Stimulated activated CD8-positive, alpha-beta memory T cell treated with anti-CD3 and anti-CD28 coated beads, Interleukin-7, amount 100 ng/mL, for 1 hour (primary cell): ENCODE measurements at places on chromosomes 12 and 14.

DNA sequence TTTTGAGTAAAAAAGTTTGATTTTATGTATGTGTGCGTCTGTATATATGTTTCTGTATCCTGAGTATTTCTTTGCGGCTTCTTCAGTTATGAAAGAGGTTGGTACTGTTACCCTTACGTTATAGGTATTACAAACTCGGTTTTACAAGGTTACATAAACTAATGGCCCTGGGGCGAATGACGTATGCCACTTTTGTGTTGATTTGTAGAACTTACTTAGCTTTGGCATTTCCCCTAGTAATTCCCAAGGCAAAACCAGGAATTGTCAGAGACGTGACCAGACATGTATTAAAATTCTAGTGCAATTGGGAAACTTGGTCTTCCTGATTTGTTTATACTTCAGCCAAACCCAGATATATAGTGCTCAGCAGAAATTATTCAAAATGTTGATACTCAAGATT is 93.3 kb downstream of the DUSP16 start:
- DNase-seq: no peak

DNA sequence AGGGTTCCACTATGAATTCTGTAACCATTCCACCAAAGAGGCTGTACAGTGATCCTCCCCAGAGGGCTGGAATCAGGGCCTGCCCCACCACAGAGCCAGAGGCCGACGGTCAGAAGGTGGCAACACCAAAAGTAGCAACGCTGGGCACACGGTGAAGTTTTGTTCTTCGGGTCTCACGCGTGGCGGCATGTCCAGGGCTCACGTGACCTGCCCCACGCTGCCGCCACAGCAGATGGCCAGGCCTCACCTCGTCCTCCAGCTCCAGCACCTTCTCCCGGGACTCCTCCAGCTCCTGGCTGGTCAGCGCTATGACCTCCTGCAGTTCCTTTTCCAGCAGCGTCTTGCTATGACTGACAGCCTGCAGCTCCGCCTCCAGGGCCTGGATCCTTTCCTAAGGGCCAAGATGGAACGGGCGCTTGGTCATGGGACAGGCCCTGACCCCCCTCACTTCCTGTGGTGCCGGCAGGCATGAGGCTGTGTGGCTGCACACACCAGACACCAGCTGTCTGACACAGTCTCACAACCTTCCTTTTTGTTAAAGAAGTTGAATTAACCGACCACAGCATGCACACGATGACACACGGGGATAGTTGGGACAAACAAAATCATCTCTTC is 22.4 kb upstream of the ANKLE2 start:
- DNase-seq: no peak

DNA sequence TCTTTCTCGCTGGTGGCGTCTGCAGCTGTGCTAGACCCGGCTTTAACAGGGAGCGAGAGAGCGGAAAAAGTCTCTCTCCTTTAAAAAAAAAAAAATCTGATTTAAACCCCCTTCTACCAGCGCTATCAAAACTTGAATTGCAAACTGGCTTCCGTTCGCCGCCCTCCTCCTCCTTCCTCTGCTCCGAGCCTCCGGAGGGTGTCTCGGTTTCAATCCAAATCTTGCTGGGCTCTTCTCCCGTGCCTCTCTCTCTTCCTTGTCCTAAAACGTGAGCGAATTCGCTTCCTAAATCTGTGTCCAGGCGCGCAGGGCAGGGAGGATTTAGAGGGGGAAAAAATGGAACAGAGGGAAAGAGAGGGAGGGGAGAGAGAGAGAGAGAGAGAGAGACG is 272 bp downstream of the TBX3 start:
- DNase-seq: no peak

DNA sequence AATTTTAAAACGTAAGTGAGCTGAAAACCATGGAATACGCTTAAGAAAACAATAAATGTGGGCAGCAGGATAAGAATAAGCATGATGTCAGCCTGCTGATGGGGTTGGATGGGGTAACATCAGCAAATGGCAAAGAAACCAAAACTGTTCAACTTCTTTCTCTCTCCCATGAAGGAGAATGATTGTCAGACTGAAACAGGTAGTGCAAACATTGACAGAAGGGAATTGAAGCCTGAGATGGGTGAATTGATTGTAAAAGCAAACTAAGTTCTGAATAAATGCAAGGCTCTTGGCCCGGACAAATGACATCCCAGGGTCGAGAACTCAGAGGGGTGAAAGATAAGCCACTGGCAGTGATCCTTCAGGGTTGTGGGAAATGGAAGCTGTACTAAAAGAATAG is 182.6 kb downstream of the ETV6 start:
- no peak for DNase-seq

- DNase-seq: no peak
These were observed 2.0 kb upstream of the CCDC197 start for GRCh38 chr14:93994919-93995682.

DNA sequence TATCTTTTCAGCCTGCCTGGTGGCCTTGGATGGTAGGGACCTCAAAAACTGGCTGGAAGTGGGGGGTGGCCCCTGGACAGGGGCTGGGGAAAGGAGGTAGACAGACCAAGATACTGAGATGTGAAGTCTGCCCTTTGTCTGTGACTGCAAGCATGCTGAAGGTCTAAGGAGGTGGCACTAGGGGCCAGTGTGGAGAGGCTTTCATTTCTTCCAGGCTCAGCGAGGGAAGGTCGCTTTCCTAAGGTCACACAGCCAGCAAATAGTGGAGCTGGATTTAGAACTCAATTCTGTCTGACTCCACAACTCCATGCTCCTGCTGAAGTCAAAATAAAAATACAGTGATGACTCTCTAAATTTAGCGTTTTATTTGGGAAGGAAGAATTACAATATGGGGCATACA is 11.3 kb upstream of the PLBD2 start:
- no peak for DNase-seq

GRCh38 chr12:107134558-107134957 is 41.2 kb upstream of the CRY1 start:
- DNase-seq: no peak

GRCh38 chr14:23404331-23404900 is 3.7 kb downstream of the MYH6 start:
- no peak for DNase-seq

DNA sequence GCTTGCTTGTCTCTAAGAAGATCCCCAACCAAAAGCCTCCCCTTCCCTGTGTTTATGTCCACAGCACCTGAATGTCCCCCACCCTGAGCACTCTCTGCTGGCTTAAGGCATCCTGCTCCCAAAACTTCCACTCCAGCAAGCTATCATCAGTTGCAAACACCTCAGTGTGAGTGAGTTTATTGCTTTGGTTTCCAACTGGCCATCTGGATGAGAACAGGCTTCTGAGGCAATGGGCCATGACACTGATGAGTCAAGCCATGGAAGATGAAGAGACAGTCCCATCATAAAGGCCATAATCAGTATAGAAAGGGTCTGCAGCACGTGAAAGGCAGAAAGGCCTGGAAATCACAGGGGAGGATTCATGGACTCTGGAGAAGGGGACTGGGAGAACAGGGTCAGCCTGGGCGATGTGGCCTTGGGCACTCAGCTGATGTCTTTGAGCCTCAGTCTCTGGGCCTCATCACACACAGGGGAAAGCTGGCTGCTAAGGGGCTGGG is 12.8 kb downstream of the CMKLR1 start:
- DNase-seq: no peak

- DNase-seq: no peak
These were observed 3.3 kb downstream of the CD4 start for GRCh38 chr12:6792522-6793201.

GRCh38 chr12:67274186-67274585 is 5.0 kb downstream of the CAND1 start:
- no peak for DNase-seq

GRCh38 chr12:52307836-52308805 is 13.1 kb downstream of the KRT83 start:
- DNase-seq: peak; percentile 12

DNA sequence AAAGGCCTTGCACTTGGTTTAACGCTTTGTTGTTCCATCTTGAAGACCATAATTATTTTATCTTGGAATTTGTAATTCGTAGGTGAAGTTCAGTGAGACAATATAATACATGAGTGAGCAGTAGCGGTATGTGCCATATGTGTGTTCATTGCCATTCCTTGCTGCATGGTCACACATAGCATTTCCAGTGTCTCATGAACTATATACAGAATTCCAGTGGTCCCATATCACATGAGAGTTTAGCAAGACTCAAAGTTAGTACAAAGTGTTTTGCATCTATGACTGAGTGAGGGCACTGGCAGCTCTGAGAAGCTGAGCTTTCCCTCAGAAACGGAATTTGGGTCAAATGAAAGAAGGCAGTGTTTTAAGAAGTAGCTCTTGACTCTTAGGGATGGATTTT is 359.8 kb downstream of the FOXG1 start:
- no peak for DNase-seq

GRCh38 chr12:119624966-119625365 is 31.4 kb downstream of the TMEM233 start:
- no peak for DNase-seq

GRCh38 chr12:71135812-71136176 is 22.0 kb downstream of the TSPAN8 start:
- DNase-seq: no peak

DNA sequence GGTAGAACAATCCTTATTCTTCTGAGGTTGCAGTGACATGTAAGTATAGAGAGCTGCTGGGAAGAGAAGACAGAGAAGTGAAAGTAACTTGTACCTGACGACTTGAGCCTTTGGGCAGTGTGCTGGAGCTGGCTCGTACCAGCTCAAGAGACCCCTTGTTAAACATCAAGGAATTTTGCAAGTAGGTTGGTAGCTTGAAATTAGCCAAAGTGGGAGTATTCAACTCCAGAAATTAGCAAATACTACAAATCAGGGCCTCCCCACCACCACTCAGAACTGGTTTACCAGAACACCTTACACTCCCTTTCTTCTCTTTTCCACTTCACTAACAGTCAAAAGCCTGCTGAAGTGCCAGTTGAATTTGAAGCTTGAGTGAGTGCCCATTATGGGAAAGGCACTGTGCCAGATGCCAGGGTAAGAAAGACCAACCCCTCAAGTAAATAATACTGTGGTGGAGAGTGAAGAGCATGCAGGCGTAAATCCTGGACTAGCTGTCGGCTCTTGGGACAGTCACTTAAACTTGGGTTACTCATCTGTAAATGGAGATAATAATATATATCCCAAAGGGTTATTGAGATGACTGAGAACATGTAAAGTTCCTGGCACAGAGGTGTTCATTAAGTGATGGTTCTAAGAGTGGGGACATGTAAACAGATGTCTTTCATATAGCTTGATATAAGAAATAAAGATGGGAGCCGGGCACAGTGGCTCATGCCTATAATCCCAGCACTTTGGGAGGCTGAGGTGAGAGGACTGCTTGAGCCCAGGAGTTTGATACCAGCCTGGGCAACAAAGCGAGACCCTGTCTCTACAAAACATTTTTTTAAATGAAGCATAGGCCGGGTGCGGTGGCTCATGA is 27.0 kb upstream of the EID3 start:
- DNase-seq: no peak

DNA sequence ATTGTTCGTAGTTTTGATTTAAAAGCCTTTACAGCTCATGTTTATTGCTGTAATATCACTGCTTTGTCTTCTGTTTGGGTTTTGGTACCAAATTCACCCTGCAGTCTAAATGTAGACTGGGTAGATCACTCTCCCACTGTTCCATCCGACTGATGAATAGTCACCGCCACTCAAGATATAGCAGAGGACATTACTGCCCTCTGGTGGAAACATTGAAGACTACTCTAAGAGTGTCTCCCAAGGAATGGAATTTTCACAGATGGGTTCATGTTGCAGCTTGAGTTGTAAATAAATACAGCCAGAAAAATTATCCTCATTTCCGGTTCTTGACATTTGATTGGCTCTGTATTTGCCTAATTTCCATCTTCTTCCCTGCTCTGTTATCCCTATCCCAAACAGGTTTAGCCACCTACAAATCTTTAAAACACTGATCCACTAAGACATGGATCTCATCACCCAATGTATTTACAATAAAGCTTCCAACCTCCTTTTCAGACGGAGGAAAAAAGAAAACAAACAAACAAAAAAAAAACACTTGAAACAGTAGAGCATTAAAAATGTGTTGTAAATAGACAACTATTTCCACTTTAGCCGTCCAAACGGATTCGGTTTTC is 198.3 kb upstream of the CPNE8 start:
- DNase-seq: no peak

DNA sequence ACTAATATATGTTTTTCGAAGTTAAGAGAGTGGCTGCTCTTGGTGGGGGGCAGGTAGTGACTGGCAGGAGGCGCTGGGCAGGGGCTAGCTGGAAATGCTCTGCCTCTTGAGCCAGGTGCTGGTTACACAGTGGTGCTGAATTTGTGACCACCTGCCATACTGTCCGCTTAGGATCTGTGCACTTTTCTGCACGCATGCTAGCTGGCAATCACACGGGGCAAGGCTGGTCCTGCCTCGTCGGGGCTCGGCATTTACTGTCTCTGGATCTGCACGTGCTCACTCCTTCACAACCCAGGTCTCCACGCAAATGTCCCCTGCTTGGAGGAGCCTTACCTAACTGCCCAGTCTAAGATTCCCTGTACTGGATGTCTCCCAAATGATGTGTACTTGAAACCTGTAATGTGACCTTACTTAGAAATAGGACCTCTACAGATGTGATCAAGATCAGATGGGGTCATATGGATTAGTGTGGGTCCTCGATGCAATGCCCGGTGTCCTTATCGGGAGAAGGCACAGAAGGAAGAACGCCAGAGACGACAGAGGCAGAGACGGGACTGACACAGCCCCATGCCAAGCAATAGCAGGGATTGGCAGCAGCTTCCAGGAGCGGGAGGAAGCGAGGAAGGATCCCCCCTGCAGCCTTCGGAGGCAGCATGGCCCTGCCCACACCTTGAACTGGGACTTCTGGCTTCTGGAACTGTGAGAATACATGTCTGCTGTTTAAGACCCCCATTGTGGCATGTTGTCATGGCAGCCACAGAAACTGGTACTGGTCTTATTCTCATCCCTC is 59.5 kb downstream of the RBM19 start:
- no peak for DNase-seq

DNA sequence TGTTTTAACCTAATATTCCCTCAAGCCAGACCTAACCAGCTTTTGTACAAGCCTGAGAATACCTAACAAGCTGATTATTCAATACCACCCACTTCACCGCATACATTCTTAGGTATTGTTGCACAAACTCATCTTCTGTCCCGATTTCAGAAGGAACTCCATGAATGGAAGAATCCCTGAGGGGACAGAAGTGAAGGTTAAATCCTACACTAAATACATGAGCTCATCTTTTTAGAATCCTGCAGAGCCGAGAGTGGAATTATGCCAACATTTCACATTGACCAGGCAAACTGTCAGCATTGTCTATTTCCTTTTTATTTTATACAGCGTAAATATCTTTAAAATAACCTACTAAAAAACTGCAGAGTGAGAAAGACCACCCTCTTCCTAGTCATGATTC is 140.7 kb upstream of the PRICKLE1 start:
- DNase-seq: no peak

- no peak for DNase-seq
These were observed 72.0 kb downstream of the C12orf56 start for GRCh38 chr12:64318605-64319004.

DNA sequence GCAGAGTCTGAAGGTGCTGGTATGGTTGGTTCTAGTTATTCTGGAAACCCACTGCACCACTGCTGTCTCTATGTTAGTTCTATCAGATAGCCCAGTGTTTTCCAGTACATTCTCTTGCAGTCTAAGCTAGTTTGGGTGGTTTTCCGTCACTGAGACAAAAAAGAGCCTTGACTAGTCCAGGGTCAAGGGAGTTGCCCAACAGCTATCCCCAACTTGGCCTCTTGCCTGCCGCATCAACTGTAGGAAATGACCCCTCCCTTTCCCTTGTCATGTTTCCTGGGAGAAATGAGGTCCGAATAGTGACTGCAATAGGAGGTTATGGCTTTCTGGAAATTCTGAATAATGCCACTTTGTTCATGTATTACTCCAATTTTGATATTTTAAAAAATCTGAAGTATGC is 160.4 kb downstream of the EFCAB11 start:
- DNase-seq: no peak

GRCh38 chr12:83414981-83415380 is 728.3 kb downstream of the TMTC2 start:
- DNase-seq: no peak
